Effector memory CD4-positive, alpha-beta T cell (primary cell): ENCODE measurements at places on chromosomes 13 and 19.

- no peaks in the 10 kb centered on the region for H3K4me1 ChIP-seq
- peaks cover 4% of the 10 kb centered on the region for H3K27me3 ChIP-seq
- DNase-seq: no peak
Observed at GRCh38 chr13:20181188-20181587, 11.6 kb downstream of the GJB2 start.

- no peaks in the 10 kb centered on the region for H3K36me3 ChIP-seq
- no peak overlapping the region for H3K4me3 ChIP-seq
- DNase-seq: no peak
- no peaks in the 10 kb centered on the region for H3K27me3 ChIP-seq
- no peaks in the 10 kb centered on the region for H3K4me1 ChIP-seq
Observed at GRCh38 chr19:28595722-28596480, 617.0 kb downstream of the UQCRFS1 start.

- H3K36me3 ChIP-seq: no peaks in the 10 kb centered on the region
- H3K4me1 ChIP-seq: no peaks in the 10 kb centered on the region
- no peaks in the 10 kb centered on the region for H3K27me3 ChIP-seq
- H3K4me3 ChIP-seq: no peak overlapping the region
- no peak overlapping the region for H3K27ac ChIP-seq
Observed at GRCh38 chr13:96768524-96768923, 225.8 kb downstream of the OXGR1 start.

DNA sequence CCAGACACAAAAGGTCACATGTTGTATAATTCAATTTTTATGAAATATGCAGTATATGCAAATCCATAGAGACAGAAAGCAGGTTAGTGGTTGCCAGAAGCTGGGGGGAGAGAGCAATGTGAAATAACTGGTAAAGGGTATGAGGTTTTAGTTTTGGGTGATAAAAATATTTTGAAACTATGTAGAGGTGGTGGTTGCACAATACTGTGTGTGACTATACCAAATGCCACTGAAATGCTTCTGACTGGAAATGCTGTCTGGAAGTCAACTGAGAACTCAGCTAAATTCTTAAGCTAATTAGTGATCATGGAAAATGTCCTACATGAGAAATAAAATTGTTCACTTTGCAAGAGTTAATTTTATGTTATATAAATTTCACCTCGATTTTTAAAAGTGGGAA is 65.3 kb upstream of the RXFP2 start:
- no peak for DNase-seq
- no peaks in the 10 kb centered on the region for H3K4me1 ChIP-seq
- H3K4me3 ChIP-seq: no peak overlapping the region
- no peak overlapping the region for H3K27ac ChIP-seq

DNA sequence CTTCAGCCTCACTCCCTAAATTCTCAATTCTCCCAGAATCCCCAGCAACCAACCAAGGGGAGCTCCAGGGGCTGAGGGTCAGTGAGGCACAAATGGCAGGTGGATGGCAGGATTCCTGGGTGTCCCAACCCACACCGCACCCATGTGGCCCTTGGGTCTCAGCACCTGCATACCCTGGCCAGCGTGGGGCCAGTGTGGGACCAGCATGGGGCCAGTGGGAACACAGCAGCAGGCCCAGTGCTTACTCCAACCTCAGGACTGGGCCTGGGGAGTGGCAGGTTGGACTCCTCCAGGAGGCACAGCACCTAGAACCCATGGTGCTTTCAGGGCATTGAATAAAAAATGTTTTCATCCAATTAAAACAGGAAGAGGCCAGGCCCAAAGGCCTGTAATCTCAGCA is 202.0 kb downstream of the TSHZ3 start:
- H3K4me3 ChIP-seq: no peak overlapping the region
- DNase-seq: no peak
- H3K36me3 ChIP-seq: no peaks in the 10 kb centered on the region
- no peaks in the 10 kb centered on the region for H3K4me1 ChIP-seq
- H3K27ac ChIP-seq: no peak overlapping the region
